Neural crest cell (in vitro differentiated cells): ENCODE measurements at places on chromosomes 3 and 15. TPM values are rescaled to one million over a fixed set of nuclear protein-coding genes. Genes with fewer than 3 reads are reported as not detected.

ANKRD63 gene
- not detected in 2 replicates for total RNA-seq

DNA sequence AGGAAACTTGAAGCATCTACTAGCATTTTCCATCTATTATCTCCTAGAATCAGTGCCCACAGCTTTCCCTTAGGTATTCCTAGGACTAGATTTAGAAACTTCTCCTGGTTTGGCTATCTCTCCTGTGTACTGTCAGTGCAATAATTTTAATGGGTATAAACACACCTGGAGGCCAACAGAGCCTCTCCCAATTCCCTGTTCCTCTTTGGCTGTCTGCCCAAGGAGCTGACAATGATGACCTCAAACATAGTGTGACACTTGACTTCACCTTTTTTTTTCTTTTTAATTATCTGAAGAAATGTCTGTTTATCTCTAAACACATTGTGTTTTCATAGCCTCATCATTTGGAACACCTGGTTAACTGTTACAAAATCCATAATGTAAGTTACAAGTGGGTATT lies 754.5 kb upstream of the ALCAM start:
- H3K4me1 ChIP-seq, result peaks cover 9% of the 10 kb centered on the region
- H3K4me3 ChIP-seq, result no peak overlapping the region
- DNase-seq, result no peak
- no peak overlapping the region for H3K27ac ChIP-seq

DNA sequence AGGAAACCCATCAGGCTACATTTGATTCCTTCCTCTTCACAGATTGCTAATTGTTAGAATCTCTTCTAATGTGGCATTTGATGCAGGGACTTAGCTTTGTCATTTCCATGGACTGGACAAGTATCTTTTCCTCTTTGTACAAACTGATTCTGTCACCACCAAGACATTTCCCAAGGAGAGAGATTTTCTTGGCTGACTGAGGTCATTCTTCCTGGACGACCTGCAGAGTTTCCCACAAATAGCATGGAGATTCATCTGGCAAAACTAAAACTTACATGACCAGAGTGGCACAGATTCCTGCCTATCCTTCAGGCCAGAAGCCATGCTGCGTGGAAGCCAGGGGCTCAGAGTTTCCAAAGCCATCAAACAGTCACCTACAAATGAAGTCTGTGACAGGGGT lies 269.2 kb upstream of the LRTM1 start:
- no peak overlapping the region for H3K4me3 ChIP-seq
- H3K27ac ChIP-seq, result no peak overlapping the region
- no peaks in the 10 kb centered on the region for H3K4me1 ChIP-seq
- no peaks in the 10 kb centered on the region for H3K27me3 ChIP-seq

- no peak overlapping the region for H3K4me3 ChIP-seq
- H3K4me1 ChIP-seq, result peaks cover 7% of the 10 kb centered on the region
- no peak for DNase-seq
- no peak overlapping the region for H3K27ac ChIP-seq
Measured at GRCh38 chr3:157043771-157044170, 116.2 kb downstream of the CCNL1 start.

DNA sequence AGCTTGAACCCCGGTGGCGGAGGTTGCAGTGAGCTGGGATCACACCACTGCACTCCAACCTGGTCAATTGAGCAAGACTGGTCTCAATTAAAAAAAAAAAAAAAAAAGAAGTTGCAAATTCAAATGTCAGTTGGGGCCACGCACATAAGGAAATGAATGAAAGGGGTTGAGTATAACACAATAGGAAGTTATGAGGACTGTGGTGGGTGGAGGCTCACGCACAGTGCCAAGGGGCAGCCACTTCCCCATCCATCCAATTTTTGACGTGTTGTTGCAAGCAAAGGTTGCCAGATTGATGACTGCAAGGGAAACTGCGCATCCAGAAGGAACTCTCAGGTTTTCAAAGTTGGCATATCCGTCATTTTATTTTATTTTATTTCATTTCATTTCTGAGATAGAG lies 532.2 kb downstream of the NTRK3 start:
- DNase-seq, result no peak
- H3K27ac ChIP-seq, result no peak overlapping the region
- no peaks in the 10 kb centered on the region for H3K36me3 ChIP-seq
- peaks cover 3% of the 10 kb centered on the region for H3K27me3 ChIP-seq
- H3K4me3 ChIP-seq, result no peak overlapping the region
- H3K4me1 ChIP-seq, result peaks cover 43% of the 10 kb centered on the region

DNA sequence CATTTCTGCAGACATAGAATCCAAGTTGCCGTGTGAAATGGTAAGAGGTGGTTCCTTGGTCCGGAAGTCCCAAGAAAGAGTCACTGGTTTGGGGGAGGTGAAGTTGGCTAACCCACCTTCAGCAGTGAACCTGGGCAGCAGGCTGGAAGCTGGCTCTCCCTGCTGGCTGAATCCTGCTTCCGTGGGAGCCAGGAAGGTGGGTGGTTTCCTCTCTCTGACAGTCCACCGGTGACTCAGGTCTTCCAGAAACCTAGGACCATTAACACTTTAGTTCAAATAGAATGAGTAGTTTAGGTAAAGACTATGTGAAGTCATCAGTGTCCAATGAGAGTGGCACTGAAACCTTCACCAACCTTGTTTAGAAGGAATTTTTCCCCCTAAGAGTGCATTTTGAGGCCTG lies 87.4 kb upstream of the CACNA2D3 start:
- H3K27me3 ChIP-seq, result no peaks in the 10 kb centered on the region
- DNase-seq, result no peak
- H3K27ac ChIP-seq, result no peak overlapping the region
- no peak overlapping the region for H3K4me3 ChIP-seq

DNA sequence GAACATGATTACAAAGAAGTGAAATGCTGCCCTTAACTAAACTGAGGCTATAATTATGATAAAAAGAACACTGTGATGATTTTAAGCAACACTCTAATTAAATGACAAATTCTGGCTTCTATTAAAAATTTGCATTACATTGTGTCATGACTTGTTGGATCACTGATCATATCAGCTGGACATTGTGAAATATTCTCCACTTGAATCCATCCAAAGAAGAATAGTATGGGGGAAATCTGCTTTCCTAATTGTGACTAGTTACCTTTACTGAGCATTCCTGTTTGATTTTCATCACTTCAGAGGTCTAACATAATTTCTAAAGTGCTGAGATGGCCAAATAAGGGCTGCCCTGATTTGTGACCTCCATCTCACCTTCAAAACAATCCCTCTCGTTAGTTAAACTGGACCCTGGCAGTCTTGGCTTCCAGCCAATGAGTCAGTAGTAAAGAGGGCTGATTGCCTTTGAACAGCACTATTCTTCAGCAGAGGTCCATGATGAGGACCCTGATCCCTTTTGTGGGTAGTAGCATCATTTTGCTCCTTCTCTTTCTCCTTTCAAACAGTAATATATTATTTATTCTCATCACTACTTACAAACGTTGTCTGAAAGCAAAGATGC lies 53.5 kb upstream of the LEKR1 start:
- no peak overlapping the region for H3K27ac ChIP-seq
- H3K4me1 ChIP-seq, result peaks cover 26% of the 10 kb centered on the region
- H3K4me3 ChIP-seq, result no peak overlapping the region
- no peak for DNase-seq
- no peaks in the 10 kb centered on the region for H3K36me3 ChIP-seq

GRCh38 chr3:25173606-25174005 lies 254.5 kb upstream of the RARB start:
- H3K27ac ChIP-seq, result no peak overlapping the region
- H3K4me3 ChIP-seq, result no peak overlapping the region
- no peak for DNase-seq
- no peaks in the 10 kb centered on the region for H3K27me3 ChIP-seq
- peaks cover 7% of the 10 kb centered on the region for H3K36me3 ChIP-seq

DNA sequence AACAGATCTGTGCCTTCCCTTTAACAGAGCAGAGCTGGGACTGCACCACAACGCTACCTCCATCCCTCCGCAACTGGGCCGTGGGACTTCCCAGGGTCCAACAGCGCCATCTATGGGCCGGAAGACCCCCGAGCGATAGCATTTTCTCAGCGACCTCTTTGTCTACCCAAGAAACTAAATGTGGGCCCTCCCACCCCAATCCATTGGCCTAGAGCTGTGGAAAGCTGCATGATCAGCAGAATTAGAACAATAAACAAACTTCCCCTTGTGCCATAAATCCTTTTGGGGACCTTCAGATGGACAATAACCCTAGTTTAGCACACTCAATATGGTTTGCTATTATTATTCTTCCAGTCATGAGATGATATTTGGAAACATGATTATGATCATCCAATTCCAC lies 74.8 kb upstream of the NTRK3 start:
- no peaks in the 10 kb centered on the region for H3K4me1 ChIP-seq
- H3K4me3 ChIP-seq, result no peak overlapping the region
- peak; percentile 76 for DNase-seq
- no peaks in the 10 kb centered on the region for H3K36me3 ChIP-seq
- H3K27ac ChIP-seq, result no peak overlapping the region
- peaks cover 31% of the 10 kb centered on the region for H3K27me3 ChIP-seq

VGLL3 gene
- 3.2 and 6.1 TPM in 2 replicates for total RNA-seq

- H3K4me3 ChIP-seq, result no peak overlapping the region
- no peak overlapping the region for H3K27ac ChIP-seq
- no peak for DNase-seq
- no peaks in the 10 kb centered on the region for H3K27me3 ChIP-seq
- H3K36me3 ChIP-seq, result no peaks in the 10 kb centered on the region
Measured at GRCh38 chr15:50192164-50192563, 10.2 kb downstream of the SLC27A2 start.

RGMA gene
- total RNA-seq, result 187 and 205 TPM in 2 replicates

DNA sequence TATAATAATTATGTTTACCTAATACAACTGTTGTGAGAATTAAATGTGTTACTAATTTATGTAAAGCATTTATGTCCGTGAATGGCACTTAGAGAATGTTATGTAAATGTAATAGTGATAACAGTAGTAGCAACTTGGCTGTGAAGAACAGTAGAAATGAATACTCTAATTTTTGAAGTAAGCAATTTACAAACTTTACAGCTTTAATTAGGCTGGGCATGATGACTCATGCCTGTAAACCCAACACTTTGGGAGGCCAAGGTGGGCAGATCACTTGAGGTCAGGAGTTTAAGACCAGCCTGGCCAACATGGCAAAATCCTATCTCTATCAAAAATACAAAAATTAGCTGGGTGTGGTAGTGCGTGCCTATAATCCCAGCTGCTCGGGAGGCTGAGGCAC lies 33.9 kb upstream of the IREB2 start:
- H3K27me3 ChIP-seq, result no peaks in the 10 kb centered on the region
- no peaks in the 10 kb centered on the region for H3K36me3 ChIP-seq
- no peak overlapping the region for H3K27ac ChIP-seq
- no peak for DNase-seq
- peaks cover 3% of the 10 kb centered on the region for H3K4me1 ChIP-seq

DNA sequence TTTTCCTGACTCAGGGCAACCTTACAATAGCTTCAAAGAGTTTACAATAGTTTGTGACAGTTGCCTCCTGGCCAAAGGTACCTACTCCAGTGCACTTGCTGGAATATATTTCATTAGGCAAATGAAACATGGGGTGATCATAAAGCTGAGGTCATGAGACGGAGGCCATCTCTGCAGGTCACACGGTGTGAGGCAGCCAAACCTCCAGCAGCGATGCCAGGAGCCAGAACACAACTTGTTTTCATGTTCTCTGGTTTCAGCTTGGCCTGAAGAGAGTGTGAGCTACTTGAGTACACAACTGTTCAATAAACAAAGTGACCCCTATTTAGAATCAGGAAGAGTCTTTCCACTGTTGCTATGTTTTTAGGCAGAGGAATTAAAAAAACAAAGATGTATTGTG lies 42.7 kb upstream of the PYGO1 start:
- H3K4me1 ChIP-seq, result peaks cover 15% of the 10 kb centered on the region
- DNase-seq, result no peak
- peaks cover 25% of the 10 kb centered on the region for H3K36me3 ChIP-seq

DNA sequence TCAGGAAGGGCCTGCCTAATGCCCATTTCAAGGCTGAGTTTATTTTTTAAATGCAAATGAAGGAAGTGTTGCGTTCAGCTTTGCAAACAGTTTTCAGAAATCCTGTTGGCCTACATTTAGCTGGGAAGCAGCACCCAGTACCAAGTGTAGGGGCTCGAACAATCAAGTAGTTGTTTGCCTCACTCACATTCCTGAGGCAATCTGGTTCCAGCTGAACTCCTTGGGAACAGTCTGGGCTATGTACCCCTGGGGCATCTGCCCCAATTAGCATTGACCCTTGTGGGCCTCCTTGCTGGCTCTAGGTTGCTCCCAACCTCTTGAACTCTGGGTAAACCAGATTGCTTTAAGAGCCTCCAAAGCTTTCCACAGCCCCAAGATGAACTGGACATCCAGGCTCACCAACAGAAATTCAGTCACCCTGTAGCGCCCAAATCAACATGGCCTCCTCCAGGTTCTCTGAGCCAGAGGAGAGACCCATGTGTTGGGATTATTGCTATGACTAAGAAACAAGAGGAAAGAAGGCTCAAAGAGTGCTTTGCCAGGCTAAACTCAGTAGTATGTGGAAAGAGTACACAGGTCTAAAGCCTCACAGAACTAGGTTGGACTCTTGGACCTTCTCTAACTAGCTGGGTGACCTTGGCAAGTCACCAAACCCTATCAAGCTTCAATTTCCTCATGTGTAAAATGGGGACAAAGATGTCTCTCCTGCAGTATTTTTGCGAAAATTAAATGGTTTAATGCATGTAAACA lies 532.7 kb downstream of the SOX2 start:
- peak overlapping the region; percentile 18 for H3K4me3 ChIP-seq
- peaks cover 44% of the 10 kb centered on the region for H3K4me1 ChIP-seq
- no peaks in the 10 kb centered on the region for H3K36me3 ChIP-seq
- H3K27ac ChIP-seq, result no peak overlapping the region
- H3K27me3 ChIP-seq, result no peaks in the 10 kb centered on the region
- DNase-seq, result peak; percentile 26

LRTM1 gene
- 0.23 TPM in 1 of 2 replicates, not detected in the other for total RNA-seq

PCSK6 gene
- total RNA-seq, result 4.5 and 5.4 TPM in 2 replicates

DNA sequence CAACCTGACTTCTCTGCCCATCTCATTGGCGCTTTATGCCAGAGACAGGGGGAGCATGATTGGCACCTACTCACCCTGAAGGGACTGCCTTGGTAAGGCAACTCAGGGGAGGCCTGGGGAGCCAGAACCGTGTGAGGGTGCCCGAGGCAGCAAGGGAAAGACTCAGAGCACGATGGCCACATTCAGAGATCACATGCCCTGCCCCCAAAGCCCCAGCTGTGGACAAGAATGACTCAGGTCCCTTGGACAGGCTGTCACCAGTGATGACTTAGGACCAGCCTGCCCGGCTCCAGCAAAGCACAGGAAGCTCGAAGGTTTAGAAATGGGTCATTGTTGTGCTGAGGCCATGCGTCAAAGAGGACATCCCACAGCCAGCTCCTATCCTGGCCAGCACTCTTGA lies 49.1 kb upstream of the LIMD1 start:
- H3K27me3 ChIP-seq, result no peaks in the 10 kb centered on the region
- no peak overlapping the region for H3K4me3 ChIP-seq
- no peak for DNase-seq
- peaks cover 6% of the 10 kb centered on the region for H3K4me1 ChIP-seq
- no peak overlapping the region for H3K27ac ChIP-seq
